ENCODE measurements at places on chromosomes 1 and 21. TPM values are rescaled to one million over a fixed set of nuclear protein-coding genes. Genes with fewer than 3 reads are reported as not detected.
A peak's percentile ranks its signal among the peaks of the same experiment; 100 is the strongest.

GRCh38 chr1:21553116-21553926, 44.1 kb downstream of the ALPL start:
- no peak for DNase-seq

DNA sequence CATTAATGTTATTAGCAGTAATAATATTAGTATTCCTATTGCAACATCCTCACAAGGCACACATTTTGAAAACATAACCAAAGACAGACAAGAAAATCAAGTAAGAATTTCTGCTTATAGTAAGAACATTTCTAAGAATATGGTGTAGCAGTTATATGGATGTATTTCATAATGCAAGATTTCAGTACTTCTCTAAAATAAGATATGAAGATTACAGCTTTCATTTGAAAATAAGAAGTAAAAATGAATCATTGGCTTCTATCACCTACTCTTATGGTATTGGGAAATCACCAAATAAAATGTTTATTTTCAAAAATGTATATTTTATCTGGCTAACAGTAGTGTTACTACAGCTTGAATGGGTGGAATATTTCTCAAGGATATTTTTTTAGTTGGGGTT, 103.8 kb upstream of the USP25 start:
- no peak for DNase-seq

CENPF gene
- total RNA-seq, result 68.2 TPM

DNA sequence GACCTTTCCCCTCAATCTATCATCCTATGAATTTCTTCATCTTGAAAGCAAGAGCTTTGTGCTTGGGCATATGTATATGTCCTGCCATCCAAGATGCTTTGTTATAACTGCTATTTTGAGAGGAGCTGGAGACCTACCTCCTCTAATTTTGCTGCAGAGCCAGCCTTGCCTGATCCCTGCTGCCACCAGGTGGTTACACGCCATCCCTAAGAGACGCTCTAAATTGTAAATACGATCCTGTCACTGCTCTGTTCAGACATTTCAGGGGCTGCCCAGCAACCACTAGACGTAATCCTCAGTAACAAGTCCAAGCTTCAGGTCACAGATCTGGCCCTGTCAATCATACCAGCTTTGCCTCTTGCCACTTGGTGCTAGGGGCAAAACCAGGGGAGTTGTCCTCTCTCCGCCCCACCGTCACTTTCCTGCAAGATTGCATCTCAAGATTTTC, 32.9 kb downstream of the GPA33 start:
- DNase-seq, result no peak

- DNase-seq, result no peak
Observed at GRCh38 chr1:219703368-219703639, 90.4 kb upstream of the ZC3H11B start.

GRCh38 chr21:35963920-35964451, 96.3 kb downstream of the SETD4 start:
- no peak for DNase-seq

DNA sequence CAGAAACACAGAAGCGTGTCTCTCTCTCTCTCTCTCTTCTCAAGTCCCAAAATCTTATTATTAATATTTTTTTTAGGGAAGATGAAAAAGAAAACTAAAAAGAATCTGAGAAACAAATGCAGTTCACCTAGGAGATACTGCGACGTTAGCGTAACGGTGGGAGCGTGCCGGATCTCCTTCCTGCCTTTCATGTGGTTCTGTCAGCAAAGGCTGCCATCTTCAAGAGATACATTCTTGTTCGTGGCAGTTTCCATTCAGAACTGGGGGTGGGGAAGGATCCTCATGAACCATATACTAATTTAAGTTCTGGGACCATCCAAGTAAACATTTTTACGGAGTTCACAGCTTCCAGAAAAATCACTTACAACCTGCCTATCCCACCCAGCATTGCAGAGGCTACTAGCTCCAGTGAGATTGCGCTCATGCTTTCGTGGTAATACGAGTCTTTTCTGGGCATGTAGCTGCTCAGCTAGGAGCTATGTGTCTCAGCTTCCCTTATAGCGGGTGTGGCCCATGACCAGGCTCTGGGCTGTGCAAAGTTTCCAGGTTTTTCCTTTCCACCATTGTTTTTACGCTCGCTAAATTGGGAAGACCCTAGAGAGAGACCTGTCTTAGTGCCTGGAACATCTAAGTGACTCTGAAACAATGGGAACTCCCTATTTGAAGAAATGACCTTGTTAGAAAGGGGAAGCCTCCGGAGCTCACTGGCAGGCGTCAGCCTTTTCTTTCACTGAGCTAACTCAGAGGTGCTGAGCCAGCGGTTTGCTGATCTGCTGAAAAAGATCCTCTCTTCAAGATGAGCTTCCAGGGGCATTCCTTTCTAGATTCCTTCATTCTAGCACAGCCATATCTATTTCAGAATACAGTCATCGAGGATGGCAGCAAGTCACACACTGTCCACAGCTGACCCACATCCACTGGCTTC, 17.3 kb downstream of the SLAMF1 start:
- no peak for DNase-seq

DNA sequence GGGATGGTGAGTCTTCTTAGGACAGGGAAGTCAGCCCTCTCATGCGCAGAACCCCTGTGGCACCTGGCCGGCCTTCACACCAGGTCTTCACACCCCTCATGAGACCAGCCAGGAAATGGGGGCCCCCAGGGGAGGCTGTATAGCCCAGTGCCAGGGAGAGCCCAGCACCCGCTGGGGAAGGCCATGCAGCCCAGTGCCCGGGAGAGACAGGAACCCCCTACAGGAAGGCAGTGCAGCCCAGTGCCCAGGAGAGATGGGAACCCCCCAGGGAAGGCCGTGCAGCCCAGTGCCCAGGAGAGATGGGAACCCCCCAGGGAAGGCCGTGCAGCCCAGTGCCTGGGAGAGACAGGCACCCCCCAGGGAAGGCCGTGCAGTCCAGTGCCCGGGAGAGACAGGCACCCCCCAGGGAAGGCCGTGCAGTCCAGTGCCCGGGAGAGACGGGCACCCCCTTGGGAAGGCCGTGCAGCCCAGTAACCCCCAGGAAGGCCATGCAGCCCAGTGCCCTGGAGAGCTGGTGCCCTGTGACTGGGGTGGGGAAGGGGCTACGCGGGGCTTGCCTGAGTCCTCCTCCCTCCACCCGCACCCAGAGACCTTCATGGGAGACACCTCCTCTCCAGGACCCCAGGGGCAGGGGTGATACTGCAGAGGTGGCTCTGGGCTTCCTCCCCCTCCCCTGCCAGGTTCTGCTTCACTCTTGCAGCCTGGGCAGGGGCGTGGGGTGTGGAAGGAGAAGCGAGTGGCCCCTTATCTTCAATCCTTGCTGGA, 110.5 kb upstream of the COL6A1 start:
- DNase-seq, result no peak

DNA sequence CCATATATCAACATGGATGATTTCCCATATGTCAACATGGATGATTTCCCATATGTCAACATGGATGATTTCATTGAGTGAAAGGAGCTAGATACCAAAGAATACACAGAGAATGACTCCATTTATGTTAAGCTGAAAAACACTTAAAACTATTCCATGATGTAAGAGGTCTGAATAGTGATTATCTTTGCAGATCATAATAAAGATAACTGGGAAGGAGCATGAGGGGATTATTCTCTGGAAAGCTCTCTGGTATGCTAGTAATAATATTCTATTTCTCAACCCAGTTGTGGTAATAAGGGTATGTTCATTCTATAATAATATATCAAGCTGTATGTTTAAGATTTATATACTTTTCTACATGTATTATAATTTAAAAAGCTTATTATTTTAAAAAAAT, 14.1 kb downstream of the SYNJ1 start:
- no peak for DNase-seq

MCOLN3 gene
- total RNA-seq, result not detected

ETV3L gene
- not detected for total RNA-seq

ANGPTL3 gene
- not detected for total RNA-seq

DNA sequence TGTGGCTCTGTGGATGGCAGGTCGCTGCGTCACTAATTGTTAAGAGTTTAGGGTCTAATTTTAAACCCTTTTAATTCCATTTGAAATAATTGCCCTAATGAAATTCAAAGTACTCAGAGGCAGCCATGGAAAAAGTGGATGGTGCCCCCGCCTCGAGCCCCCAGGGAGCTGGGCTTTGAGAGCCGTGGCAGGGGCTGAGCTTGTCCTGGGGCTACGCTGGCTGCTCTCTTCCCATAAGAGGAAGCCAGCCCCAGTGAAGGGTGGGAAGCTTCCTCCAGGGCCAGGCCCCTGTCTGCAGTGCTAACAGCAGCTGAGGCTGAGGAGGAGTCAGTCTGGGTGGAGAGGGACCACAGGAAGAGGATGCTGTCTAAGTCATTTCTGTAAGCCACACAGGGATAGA, 315.0 kb upstream of the POU3F1 start:
- no peak for DNase-seq

GRCh38 chr1:94275083-94275482, 37.7 kb upstream of the ARHGAP29 start:
- DNase-seq, result no peak

GRCh38 chr1:62398377-62398776, 38.5 kb upstream of the USP1 start:
- no peak for DNase-seq

C1orf94 gene
- total RNA-seq, result not detected

DNA sequence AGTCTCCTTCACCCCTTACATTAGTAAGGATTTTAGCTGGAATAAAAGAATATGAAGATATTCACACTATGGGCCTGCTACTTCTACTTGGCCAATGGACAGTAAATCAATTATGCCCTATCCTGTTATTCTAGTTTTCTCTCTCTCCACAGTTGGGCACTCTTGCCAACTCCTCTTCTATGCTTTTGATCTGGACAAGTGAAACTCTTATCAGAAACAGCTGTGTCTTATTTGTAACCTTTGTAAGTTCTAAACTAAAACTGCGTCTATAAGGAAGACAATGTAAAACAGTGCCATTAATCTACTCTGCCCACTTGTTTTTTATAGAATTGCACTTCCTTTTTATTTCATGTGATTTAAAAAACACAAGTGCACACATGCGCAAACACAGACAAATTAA, 244.0 kb upstream of the DMRTA2 start:
- no peak for DNase-seq

- DNase-seq, result peak; percentile 11
Observed at GRCh38 chr1:112337028-112337531, 58.9 kb upstream of the CTTNBP2NL start.

KCNA3 gene
- not detected for total RNA-seq

GRCh38 chr1:245225322-245226202, 70.8 kb downstream of the KIF26B start:
- no peak for DNase-seq

DNA sequence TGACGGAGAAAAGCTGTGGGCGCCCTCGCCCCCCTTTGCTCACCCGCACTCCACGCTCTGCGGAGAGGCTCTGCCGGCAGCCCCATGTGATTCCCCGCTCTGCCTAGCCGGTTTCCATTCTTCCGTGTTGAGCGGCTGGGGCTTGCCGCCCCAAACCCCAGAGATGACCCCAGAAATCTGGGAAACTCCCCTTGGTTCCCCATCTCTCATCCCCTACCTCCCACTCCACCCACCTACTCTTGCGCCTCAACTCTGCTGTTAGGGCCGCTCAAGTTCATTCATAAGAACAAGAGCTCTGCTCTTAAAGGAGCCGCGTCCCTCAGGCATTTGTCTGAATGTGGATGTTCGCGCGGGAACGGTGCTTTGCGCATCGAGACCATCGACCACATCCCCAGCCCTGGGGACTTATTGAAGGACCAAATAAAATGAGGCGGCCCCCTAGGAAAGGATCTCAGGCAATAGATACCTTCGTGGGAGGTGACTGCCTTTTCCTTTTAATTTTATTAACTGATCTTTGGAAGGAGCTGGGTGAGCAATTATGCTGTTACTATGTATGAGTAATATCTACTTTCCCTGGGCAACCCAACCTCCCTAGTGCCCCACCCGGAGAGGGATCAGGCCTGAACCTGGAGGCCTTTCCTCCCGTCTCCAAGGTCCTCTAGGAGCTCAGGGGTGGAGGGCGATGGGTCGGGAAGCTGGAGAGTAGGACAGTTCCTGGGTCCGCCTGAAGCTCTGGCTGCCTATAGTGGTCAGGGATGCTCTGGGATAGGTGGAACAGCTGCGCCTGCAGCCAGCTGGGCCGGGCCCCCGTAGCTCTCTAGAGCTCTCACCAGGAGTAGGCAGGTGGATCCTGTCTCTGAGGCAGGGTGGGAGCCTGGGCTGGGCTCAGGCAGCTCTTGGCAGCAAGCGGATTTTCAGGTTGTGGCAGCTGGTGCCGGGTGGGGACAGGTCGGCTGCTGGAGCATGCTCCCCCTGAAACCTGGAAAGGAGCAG, 898 bp downstream of the MFSD2A start:
- DNase-seq, result no peak

XCL2 gene
- total RNA-seq, result not detected

DNA sequence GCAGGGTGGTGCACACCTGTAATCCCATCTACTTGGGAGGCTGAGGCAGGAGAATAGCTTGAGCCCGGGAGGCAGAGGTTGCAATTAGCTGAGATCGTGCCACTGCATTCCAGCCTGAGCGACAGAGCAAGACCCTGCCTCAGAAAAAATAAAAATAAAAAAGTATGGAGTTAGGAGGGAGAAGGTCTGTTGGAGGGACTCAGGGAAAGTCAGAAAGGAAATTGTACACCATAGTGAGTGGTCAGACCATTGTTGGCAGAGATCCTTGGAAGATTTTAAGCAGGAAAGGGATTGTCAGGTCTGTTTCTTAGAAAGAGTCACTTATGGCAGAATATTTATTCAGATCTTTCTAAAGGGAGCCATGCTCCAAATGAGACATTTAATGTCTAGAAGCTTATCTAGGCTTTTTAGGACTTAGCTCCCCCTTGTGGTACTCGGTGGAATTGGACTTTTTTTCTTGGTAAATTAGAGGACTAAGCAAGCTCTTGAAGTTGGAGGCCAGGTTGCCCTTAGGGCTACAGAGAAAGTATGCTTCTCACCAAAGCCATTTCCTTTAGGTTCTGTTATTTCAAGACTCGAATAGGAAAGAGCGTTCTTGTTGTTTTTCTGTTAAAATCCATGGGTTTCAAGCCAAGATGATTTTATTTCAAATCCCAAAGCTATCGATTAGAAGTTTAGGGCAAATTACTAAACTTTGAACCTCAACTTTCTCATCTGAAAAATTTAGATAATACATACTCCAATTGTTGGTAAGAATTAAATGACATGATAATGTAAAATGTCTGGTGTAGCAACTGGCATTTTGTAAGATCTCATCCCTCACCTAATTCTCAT, 16.5 kb downstream of the MIA3 start:
- peak; percentile 74 for DNase-seq

ZNF683 gene
- total RNA-seq, result not detected

- DNase-seq, result no peak
Observed at GRCh38 chr1:167871331-167871730, 42.6 kb downstream of the ADCY10 start.

DNA sequence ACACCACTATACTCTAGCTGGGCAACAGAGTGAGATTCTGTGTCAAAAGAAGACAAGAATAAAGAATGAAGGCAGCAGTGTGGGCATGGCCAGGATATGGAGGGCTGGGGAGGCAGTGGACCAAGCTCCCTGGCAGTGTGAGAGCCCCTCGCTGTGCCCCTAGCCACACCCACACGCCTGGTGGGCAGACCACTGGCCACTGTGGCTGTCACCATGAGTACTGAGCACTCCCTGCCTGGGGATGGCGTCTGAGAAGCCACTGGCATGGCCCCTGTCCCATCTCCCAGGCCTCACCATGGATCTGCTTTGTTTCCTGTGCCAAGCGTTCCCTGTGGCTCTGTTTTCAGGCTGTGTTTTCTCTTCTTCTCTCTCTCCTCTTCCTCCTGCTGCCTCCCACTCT, 51.7 kb downstream of the STUM start:
- DNase-seq, result no peak

Measured in pulmonary artery endothelial cell (primary cell).